T follicular helper cell (primary cell): ENCODE measurements at places on chromosomes 7 and 10.

GRCh38 chr10:686155-686931 is 3.1 kb downstream of the DIP2C start:
- no peak for DNase-seq

DNA sequence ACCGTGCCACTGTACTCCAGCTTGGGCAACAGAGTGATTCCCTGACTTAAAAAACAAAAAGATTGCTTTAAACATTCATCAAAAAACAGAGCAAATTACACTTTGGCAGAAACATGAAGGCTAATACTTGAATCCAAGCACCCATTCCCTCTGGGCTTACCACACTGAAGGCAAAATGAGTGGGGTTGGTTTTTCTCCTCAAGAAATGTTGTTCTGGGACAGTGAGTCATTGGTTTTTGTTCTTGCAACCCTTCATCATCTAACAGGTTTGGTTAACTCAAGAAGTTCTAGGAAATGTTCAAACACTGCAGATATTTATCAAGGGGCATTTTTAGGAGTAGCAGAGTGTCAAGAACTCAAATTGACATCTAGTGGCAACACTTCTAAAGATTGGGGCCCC is 60.5 kb downstream of the KIAA1217 start:
- no peak for DNase-seq

GRCh38 chr10:47165711-47166404 is 134.1 kb upstream of the GDF10 start:
- peak; percentile 7 for DNase-seq

GRCh38 chr7:8379264-8379663 is 54.1 kb upstream of the NXPH1 start:
- DNase-seq = no peak

DNA sequence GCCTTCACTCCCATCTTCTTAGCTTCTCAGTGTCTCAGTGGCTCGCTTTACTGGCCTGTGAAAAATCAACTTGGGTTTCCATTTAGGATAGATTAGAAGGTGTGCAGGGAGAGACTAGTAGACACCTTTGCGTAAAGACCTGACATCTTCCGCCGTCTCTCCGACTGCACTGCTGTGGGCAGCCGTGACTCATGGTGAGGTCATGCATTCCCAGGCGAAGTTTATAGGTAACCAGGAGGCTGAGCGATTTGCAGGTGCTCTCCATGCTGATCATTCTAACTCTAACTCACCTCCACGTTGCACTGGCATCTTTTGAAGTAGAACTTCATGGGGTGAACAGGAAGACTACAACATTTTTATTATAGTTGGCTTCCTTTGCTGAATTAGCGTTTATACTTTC is 68.0 kb upstream of the ZNF438 start:
- no peak for DNase-seq

- DNase-seq = no peak
These were observed 75.6 kb upstream of the KCNIP2 start for GRCh38 chr10:101919026-101919770.

DNA sequence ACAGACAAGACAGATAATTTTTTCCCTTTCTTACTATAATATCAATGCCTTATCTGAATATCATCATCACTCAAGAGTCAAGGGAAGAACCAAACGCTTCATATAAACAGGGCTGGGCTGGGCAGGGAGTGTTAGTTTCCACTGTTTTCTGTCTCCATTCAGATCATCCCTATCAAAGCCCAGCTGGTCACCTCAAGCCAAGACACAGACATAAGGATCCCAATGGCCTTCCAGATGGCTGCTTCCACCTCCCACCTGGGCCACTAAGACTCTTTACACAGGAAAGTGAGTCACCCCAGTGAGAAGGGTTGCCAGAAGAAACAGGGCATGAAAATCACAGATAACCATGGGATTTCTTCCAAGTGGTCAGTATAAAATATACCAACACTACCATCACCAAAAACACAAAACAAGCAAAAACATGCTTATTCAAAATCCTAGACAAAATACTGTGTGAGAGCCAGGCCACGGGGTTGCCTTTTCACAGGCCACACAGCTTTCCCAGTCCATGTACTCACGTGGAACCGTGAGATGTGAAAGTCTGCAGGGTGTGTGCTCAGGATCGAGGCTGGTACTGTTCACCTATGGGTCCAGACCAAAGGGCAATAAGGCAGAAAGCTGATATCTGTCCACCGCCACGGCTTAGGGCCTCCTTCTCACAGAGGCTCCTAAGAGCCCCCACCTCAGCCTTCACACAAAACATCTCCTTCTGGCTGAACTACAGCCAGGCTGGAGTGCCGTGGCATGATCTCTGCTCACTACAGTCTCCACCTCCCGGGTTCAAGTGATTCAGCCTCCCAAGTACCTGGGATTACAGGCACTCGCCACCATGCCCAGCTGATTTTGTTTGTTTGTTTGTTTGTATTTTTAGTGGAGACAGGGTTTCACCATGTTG is 5.7 kb downstream of the PRSS1 start:
- DNase-seq = no peak

DNA sequence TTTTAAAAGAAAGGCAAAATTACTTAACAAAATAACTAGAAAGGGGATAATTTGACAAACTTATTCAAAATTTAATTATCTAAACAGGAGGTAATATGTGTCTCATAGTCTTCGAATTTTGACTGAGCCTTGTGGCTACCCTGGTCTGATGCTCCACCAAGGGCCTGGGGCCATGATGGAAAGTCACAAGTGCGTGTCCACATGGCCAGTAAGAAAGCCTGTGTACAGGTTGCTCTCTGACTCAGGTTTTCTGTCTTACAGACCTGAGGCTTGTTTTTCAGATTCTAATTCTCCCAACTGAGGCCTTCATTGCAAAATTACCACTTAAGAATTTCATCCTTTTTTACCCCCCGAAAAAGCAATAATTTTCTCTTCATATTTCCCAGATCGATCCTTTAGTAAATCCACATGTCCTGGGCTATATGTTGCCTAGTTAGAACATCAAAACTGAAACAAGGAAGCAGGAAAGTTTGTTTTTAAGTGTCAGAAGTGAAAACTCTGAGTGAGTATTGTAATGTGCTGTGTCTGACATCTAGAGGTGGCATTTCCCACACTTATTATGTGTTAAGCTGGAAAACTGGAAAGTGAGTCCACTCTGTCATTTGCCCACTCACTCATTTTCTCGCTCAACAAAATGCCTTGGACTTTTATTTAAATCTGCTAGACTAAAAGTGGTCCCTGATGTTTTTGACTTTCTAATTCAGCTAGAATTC is 10.0 kb downstream of the CYP3A43 start:
- DNase-seq = no peak

GRCh38 chr10:815338-816090 is 116.0 kb downstream of the LARP4B start:
- no peak for DNase-seq

DNA sequence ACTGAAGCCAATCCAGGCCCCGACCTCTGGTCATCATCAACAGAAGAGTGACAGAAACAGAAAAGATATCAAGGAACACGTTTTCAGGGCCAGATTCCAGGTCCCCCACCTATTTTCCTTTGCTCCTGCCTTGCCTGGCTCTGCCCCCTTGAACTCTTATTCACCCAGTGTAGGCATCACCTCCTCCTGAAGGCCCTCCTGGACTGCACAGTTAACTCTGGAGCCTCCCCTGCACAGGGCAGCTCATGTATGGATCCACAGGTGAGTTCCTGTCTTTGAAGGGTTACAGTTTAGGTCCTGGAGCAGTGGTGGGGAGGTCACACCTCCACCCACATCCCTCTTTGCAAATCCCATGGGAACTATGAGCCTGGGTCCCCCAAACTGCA is 163.3 kb upstream of the TNRC18 start:
- DNase-seq = no peak

- DNase-seq = no peak
These were observed 95.0 kb downstream of the ST7 start for GRCh38 chr7:117048114-117048866.

GRCh38 chr7:77247206-77247850 is 47.7 kb upstream of the FGL2 start:
- peak; percentile 79 for DNase-seq

DNA sequence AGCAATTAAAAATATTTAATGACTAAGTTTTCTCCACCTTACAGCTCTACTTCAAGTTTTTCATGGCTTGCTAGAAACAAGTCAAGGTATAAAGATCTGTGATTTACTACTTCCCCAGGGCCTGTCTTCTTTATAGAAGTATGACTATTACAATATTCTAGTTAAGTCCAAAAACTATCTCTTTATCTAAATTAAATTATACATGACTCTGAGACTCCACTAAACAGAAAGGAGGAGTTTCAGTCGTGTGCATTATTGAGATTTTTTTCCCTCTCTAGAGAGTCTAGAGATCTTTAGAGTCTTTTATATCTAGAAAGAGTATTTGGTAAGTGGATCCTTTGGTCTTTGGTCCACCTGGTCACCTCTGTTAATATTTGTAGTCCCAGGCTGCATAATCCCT is 100.7 kb downstream of the SEMA3E start:
- DNase-seq = no peak

GRCh38 chr10:106815427-106816043 is 349.0 kb downstream of the SORCS1 start:
- DNase-seq = no peak

DNA sequence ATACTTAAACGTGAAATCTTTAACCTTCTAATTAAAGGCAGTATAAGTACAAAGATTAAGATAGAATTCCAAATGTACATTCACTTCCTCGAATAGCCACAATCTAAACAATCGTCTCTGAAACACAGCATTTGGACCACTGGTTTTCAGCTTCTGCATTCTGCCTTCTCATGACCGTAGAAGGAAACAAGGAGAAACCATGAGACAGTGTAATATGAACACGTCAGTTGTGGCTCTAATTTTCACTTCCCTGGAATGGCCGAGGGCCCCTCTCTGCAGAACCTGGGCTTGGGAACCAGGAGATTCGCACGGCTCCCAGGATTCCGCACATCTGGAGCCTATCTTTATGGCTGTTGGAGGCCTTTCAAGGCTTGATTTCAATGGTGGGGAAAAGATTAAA is 189.3 kb downstream of the KLF6 start:
- DNase-seq = no peak

DNA sequence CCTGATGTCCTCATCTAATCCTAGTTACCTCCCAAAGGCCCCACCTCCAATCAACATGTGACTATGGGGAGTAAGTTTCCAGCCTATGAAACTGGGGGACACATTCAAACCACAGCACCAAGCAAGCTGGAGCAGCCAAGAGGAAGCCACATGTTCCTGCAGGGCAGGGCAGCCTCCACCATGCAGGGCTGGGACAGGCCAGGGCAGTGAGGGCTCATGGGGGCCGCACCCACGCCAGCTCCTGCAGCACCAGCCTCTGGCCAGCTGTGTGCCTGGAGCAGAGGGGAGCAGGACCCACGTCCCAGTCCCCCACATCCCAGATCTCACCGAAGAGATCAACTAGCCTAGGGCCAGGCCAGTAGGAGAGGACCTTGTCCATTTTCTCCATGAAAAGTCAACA is 85.9 kb upstream of the INSIG1 start:
- no peak for DNase-seq

- DNase-seq = no peak
These were observed 60.2 kb downstream of the LRRC18 start for GRCh38 chr10:48879451-48879850.

GRCh38 chr10:110973400-110973799 is 54.0 kb downstream of the SHOC2 start:
- DNase-seq = no peak

DNA sequence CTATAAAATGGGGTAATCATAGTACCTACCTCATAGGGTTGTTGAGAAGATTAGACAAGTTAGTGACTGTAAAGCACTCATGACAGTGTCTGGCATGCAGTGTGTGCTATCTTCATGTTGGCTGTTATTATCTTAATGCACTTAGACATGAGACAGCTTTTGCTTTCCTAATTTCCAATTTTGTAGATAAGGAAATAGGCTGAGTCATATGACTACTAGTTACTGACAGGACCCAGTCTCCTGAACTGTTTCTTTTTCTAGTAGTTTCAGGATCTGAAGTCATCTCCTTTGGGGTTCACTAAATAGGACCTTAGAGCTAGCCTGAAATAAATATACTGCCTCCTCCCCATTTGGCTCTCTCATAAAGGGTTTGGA is 74.2 kb downstream of the SNX10 start:
- DNase-seq = no peak

- peak; percentile 92 for DNase-seq
These were observed at the start of gene KIF20B for GRCh38 chr10:89701242-89702120. Gene KIF20B (plus strand): TSS chr10:89701590. CDS start chr10:89705295, 3,705 bp downstream.

DNA sequence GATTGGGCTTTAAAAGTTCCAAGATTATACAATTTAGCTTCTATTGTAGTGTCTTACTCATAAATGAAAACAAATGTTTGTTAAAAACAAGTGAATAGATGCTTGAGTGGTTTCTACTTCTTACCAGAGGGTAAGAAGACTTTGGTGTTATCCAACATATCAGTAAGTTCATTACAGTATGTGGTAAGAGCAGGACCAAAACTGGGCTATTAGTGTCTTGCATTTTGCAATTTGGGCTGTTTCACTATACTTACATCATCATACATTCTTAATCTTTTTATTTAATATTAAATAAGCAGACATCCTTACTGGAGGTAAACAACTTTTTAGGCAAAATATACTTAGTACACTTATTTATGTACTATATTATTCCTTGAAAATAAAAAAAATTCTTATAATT is 248.4 kb upstream of the HGF start:
- DNase-seq = no peak

GRCh38 chr7:5408777-5409176 is 14.9 kb downstream of the TNRC18 start:
- no peak for DNase-seq

DNA sequence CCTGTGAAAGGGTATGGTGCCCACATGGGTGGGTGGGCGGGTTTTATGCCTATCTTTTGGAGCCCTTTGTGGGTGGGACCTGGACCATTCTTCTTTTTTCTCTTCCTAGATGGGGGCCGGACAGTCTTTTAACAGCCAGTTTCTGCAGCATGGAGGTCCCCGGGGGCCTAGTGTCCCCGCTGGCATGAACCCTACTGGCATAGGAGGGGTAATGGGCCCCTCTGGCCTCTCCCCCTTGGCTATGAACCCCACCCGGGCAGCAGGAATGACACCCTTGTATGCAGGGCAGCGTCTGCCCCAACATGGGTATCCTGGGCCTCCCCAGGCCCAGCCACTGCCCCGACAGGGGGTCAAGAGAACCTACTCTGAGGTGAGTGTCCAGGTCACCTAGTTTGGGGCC is 9.1 kb downstream of the ZMIZ2 start:
- no peak for DNase-seq

DNA sequence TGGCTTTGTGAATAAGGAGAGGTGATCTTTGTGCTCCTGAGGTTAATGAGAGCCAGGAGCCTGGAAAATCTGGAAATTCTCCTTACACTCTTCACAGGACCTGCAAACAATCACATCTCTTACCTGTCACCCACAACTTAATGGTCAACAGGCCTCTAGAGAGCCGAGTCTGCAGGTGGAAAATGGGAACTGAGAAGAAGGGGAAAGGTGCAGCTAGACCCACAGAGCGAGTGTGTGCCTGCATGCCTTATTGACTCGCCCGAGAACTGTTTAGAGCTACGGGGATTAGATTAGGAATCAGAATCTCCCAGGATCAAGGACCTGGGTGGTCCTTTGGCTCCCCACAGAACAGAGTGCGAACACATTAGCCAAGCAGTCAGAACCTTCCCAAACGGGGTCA is 329.6 kb downstream of the PTEN start:
- no peak for DNase-seq
